C1 segment of cervical spinal cord (tissue), 14 donors: ENCODE measurements at places on chromosomes 6 and 20.
A peak's percentile ranks its signal among the peaks of the same experiment; 100 is the strongest.

- no peak for DNase-seq
Observed at GRCh38 chr6:161682982-161683381, 409.1 kb upstream of the AGPAT4 start.

- DNase-seq: no peak
Observed at GRCh38 chr6:160036331-160036695, 67.4 kb downstream of the IGF2R start.

DNA sequence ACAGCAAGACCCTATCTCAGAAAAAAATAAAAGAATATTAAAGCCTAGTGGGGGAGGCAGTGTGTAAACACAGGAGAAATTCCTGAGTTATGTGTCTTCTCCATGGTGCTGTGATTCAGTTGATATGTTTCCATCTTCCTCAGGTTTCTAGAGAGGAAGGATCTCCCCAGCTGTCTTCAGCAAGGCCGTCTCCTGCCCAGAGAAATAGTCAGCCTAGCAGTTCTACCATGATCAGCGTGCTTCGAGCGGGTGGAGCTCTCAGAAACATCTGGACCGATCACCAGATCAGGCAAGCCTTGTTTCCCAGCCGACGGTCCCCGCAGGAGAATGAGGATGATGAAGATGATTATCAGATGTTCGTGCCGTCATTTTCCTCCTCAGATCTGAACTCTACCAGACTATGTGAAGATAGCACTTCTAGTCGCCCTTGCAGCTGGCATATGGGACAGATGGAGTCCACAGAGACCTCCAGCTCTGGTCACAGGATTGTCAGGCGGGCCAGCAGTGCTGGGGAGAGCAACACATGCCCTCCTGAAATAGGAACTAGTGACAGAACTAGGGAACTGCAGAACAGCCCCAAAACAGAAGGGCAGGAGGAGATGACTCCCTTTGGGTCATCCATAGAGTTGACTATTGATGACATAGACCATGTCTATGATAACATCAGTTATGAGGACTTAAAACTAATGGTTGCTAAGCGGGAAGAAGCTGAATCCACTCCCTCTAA is 34.9 kb upstream of the MTHFD1L start:
- no peak for DNase-seq

- no peak for DNase-seq
Observed at GRCh38 chr6:19715167-19715551, 122.0 kb upstream of the ID4 start.

- no peak for DNase-seq
Observed at GRCh38 chr6:6220718-6221117, 99.7 kb downstream of the F13A1 start.

DNA sequence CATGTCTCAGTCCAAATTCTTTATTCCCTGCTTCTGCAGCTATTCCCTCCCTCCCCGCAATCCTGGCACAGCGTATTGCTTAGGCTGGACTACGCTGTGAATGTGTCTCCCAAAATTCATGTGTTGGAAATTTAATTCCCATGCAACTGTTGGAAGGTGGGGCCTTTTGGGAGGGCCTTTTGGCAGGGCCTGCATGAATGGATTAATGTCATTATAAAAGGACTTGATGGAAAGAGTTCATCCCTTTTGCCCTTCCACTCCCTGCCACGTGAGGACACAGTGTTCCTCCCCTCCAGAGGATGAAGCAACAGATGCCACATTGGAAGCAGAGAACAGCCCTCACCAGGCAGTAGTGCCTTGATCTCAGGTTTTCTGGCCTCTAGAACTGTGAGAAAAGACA is 20.4 kb upstream of the NOTCH4 start:
- no peak for DNase-seq

GRCh38 chr20:23278172-23278571 is 72.4 kb upstream of the NXT1 start:
- DNase-seq: no peak

- no peak for DNase-seq
Observed at GRCh38 chr6:81814370-81815076, 62.0 kb upstream of the TENT5A start.

- no peak for DNase-seq
Observed at GRCh38 chr6:56790414-56790813, 147.7 kb upstream of the DST start.

DNA sequence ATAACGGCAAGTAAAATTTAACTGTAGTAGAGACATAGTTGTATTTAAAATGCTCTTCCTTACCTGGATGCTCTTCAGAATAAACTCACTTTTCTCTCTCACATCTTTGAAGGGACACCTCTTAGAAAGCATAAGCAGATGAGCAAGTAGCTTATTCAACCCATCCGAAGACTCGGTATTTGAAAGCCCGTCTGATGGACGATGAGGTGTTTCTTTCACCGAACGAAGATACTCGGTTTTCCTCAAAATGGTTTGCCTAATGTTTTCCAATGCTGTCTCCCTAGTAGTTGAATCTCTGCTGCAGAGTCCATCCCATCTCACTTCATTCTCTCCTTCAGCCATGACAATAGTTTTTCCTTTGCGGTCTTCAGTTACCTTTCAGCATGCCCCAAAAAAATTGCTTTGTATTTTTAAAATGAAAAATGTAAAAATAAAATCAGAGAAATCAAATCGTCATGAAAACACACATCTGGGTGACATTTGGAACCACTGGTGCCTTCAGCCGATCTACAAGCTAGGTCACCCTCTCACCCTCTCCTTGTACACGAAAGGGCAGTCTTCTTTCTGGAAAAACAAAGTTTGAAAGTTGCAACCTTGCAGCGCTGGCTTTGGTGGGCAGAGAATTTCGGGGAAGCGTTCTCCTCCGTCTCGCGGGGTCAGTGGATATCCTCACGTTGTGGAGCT is 772 bp downstream of the SESN1 start:
- DNase-seq: no peak

DNA sequence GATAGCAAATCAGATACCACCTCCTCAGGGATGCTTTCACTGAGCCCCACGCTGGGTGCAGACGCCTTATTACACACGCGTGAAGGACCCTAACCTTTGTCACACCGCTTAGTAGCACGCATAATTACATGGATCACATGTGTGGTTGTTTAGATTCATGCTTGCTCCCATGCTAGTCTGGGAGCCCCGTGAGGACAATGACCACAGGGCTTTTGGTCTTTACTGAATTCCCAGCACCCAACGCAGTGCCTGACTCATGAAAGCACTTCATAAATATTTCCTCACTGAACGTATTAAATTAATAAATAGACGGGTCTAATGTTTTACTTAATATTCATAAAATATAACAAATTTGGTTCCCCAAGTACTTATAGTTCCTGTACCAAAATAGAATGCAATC is 132.5 kb downstream of the ALDH8A1 start:
- DNase-seq: no peak

- DNase-seq: no peak
Observed at GRCh38 chr20:4545526-4545925, 176.2 kb upstream of the PRND start.

- DNase-seq: no peak
Observed at GRCh38 chr6:89433252-89434149, 549 bp downstream of the ANKRD6 start.

GRCh38 chr6:71090217-71090616 is 133.4 kb upstream of the B3GAT2 start:
- no peak for DNase-seq

- no peak for DNase-seq
Observed at GRCh38 chr6:16544006-16544405, 217.3 kb downstream of the ATXN1 start.

DNA sequence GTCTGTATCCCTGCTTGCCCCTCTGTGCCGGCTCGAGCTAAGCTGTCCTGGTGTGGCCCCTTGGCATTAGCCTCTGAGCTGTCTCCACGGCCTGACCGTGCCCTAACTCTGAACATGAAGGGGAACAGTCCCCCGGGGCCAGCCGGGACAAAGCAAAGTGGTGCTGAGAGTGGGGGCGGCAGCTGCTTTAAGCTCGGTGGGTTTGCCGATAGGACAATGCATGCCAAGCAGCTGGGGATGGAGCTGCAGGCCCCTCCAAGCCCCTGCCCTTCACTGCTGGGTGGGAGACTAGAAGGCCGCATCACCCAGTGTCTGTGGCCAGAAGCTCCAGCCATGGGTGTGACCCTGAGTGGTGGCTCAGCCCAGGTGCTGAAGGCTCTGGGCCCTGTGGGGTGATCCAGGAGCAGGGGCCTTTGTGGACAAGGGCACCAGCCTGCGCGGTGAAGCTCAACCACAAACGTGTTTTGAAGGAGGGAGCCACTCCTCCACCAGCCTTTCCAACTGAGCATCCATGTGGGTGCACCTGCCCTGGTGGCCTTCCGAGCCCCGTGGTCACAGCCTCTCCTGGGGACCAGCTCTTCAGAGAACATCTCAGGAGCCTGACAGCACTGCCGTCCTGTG is 242.5 kb downstream of the ERMARD start:
- DNase-seq: no peak

GRCh38 chr6:5986861-5987260 is 19.9 kb downstream of the NRN1 start:
- no peak for DNase-seq

DNA sequence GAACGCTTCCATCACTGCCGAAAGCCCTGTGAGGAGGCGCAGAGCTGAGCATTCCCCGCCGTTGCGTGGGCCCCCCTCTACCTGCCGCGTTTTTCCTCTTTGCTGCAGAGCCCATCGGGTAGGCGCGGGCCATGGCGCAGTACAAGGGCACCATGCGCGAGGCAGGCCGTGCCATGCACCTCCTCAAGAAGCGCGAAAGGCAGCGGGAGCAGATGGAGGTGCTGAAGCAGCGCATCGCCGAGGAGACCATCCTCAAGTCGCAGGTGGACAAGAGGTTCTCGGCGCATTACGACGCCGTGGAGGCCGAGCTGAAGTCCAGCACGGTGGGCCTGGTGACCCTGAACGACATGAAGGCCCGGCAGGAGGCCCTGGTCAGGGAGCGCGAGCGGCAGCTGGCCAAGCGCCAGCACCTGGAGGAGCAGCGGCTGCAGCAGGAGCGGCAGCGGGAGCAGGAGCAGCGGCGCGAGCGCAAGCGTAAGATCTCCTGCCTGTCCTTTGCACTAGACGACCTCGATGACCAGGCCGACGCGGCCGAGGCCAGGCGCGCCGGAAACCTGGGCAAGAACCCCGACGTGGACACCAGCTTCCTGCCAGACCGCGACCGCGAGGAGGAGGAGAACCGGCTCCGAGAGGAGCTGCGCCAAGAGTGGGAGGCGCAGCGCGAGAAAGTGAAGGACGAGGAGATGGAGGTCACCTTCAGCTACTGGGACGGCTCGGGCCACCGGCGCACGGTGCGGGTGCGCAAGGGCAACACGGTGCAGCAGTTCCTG is 693 bp downstream of the FAM50B start:
- DNase-seq: no peak

DNA sequence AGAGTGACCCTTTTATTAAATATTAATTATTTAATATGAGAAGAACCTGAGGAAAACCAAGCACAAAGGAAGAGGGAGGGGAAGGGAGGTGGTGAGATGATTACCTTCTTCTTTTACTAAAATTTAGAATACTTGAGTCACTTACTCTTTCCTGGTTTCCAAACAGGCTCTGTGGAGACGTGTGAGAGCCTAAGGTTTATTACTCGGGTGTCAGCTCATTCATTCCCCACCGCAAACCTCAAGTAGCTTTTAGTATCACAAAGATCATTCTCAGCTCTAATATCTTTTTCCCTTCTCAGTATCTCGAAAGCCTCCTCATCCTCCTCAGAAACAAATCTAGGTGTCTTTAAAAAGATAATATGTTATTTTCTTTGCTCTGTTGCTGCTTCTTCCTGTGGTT is 497.2 kb upstream of the JARID2 start:
- DNase-seq: no peak

GRCh38 chr6:24536466-24536865 is 41.7 kb downstream of the ALDH5A1 start:
- DNase-seq: no peak

DNA sequence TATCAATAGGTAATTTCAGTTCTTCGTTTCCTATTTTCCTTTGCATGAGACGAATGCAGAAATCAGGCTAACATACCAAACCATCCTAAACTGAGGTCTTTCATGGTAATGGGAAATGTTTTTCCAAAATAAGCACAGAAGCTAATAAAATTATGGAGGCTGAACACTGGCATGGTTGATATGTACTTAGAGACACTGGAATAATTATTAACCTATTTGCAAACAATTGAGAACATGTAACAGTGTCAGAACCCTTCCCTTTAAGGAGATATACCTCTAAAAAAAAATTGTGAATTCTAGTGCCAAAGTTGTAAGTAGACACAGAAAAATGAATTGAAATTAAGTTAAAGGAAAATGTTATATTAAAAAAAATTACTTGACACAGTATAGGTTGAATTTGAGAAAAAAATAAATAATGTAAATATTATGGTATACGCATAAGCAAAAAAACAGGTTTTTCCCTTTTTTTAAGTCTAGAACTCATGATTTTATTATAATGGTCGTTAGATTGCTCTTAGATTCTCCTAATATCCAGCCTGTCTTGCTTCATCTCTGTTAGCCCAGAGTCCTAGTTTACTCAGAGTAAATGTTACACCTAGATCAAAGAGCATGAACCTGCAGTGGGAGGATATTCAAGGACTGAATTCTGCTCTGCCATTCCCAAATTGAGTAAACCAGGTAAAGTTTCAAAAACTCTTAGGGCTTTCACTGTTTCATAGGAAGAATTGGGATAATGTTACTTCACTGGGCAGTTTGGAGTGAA is 1.7 kb downstream of the SLC17A2 start:
- DNase-seq: no peak

GRCh38 chr6:36232172-36232571 is 35.6 kb downstream of the BRPF3 start:
- DNase-seq: no peak

DNA sequence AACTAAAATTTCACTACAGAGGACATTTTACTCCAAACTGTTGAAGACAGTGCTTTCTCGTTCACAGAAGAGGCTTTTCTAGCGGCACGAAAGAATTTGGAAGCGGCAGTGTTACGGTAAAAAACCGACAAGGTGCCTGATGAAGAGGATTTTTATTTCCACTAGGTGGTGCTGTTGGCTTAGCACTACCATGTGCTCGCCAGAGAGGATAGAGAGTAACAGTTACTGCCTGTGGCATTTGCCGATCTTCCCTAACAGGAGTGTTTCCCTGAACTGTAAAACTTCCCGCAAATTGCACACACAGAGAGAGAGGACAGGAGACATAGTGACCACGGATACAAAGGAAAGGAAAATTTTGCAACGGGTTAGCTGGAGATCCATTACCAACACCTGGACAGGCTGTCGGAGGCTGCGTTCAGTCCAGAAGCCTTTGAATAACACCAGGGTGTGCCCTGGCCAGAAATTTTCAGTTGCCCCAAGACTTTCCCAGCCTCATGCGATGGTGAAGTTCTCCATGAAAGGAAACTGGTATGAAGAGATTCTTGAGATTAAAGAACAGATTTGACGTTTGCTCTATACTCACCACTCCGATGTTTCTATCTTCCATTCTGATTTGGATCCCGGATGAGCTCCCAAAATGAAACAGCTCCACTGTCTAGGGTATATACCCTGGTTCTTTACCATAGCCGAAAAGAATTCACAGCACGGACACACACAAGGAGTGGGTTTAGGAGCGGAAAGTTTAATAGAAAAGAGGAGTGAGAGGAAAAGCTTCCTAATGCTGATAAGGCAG is 48.1 kb downstream of the HLA-DPB1 start:
- DNase-seq: no peak

GRCh38 chr6:3456898-3457709 is at the start of gene SLC22A23:
Gene SLC22A23 (minus strand): TSS chr6:3457050. CDS start chr6:3456559, 491 bp downstream.
- peak; percentile 60 for DNase-seq
